Mammary epithelial cell (primary cell): ENCODE measurements at places on chromosomes 11 and 22. TPM values are rescaled to one million over a fixed set of nuclear protein-coding genes. Genes with fewer than 3 reads are reported as not detected.

GRCh38 chr11:113989381-113989780, 14.5 kb downstream of the HTR3A start:
- no peak for DNase-seq

DNA sequence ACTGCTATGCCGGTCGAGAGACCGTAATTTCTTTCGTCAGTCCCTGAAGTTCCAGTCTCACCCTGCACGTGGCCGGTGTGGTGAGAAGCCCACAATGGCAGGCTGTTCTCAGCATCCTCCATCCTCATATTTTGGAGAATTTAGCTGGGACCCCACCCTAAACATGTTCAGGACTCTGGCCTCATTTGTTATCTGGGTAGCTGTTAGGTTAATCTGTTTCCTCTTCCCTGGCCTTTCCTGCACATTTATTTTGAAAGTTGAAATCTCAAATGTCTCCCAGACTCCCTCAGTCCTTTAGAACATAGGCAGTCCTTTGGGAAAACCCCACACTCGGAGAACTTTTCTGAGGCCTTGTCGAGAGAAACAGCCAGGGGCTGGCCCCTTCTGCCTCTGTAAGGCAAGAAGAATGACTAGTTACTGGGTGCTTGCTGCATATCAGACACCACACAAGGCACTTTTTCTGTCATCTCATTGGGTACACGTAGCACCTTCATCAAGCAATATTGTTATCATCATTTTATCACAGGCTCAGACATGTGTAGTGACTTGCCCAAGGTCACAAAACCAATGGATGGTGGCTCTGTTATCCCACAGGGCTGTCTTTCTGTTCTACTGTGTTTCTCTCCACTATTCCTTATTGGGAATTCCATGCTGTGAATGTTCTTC, 109.3 kb upstream of the CRYBB3 start:
- DNase-seq = no peak

- no peak for DNase-seq
Observed at GRCh38 chr11:37264060-37264459, 666.0 kb upstream of the RAG2 start.

Gene HTR3A
- polyA plus RNA-seq = not detected

- no peak for DNase-seq
Observed at GRCh38 chr22:26990503-26991189, 333.3 kb downstream of the MIAT start.

DNA sequence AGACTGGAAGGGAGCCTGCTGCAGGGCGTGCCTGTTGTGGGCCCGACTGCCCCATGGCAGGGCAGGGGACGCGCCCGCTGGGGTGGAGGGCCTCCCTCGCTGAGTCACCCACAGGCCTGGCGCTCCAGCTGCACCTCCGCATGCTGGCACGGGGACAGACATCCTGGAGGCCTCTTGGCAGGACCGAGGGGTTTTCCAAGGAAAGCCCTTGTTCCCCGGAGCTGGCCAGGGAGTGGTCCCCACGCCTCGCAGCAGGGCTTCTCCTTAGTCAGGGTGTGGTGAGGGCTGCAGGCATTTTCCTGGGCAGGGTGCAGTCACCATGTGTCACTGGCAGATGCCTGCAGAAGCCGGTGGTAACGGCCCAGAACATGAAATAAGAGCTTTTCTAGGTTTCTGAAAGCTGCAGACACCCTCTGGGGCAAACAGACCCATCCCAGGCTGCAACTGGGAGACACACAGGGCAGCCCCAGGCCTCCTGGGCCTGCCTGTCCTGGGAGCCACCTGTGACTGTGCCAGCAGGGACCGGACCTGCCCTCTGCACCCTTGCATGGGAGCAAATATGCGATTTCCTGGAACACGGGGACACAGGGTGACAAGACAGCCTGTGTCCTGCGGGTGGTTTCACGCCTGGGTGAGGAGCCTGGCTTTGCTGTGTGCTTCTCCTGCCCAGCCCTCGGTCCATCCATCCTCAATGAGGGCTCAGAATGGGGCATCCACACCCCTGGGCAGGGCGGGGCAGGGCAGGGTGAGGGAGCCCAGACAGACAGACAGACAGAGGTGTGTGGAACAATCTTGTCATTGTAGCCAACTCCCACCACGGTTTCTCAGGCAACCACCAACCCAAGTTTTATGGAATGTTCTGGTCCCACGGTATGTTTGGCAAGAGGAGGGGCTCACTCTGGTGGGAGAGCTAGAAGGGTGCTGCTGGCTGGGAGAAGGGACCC, 43.2 kb upstream of the FADD start:
- DNase-seq = peak; percentile 99

Gene DRD4
- polyA plus RNA-seq = not detected

GRCh38 chr11:134244593-134244992, 8.6 kb downstream of the THYN1 start:
- no peak for DNase-seq

Gene PKP3
- 149 TPM for polyA plus RNA-seq

GRCh38 chr11:58647141-58647699, 24.8 kb downstream of the CNTF start:
- no peak for DNase-seq

Gene AGBL2
- 1.0 TPM for polyA plus RNA-seq

Gene FREY1
- 0.24 TPM for polyA plus RNA-seq

GRCh38 chr11:76336597-76336996, 44.3 kb downstream of the THAP12 start:
- DNase-seq = no peak

DNA sequence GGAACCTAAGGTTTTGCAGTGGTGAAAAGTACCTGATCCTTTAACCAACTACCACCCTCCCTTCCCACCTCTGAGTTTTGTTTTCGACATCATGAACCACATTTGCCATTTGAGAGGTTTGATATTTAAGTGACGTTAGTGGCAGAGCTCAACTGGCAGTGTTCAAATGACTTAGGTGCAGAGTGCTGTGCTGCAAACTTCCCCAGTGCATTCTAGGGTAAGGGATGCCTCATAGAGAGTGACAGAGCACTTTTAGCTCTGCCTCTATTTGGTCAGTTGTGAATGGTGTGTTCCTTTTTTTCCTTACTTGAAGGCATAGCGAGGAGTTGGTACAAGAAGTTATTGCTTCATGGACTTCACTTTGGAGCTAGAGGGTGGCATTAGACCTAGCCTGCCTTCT, 9.4 kb downstream of the BMAL1 start:
- no peak for DNase-seq

Gene PAMR1
- 4.2 TPM for polyA plus RNA-seq

GRCh38 chr11:115905341-115906000, 401.3 kb upstream of the CADM1 start:
- peak; percentile 12 for DNase-seq

Gene SLC43A3
- 105 TPM for polyA plus RNA-seq

GRCh38 chr11:27688076-27688475, 12.2 kb downstream of the BDNF start:
- DNase-seq = no peak
